ENCODE measurements at places on chromosomes 16 and 17. TPM values are rescaled to one million over a fixed set of nuclear protein-coding genes. Genes with fewer than 3 reads are reported as not detected.

- DNase-seq, result no peak
These were observed 400.2 kb downstream of the SEC14L1 start for GRCh38 chr17:77540975-77541374.

The PRAC2 gene
- not detected for polyA plus RNA-seq

The EFNB3 gene
- polyA plus RNA-seq, result 4.0 TPM

DNA sequence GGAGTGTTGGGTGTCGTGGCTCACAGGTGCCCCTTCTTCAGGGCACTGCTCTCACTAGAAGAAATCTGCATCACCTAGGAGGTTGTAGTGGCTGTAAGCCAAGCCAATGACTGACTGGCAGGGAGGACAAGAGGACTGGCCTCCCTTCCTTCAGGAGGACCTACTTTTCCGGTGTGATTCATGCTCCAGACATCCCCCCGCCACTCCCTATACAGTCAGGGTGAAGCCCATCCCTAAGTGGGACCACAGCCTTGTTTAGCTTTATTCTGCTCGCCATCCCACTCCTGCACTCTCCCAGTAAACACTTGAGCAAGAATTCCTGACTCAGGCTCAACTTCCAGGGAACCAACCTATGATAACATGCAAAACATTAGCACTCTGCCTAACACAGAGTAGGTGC, 67.0 kb downstream of the PLCG2 start:
- DNase-seq, result no peak

DNA sequence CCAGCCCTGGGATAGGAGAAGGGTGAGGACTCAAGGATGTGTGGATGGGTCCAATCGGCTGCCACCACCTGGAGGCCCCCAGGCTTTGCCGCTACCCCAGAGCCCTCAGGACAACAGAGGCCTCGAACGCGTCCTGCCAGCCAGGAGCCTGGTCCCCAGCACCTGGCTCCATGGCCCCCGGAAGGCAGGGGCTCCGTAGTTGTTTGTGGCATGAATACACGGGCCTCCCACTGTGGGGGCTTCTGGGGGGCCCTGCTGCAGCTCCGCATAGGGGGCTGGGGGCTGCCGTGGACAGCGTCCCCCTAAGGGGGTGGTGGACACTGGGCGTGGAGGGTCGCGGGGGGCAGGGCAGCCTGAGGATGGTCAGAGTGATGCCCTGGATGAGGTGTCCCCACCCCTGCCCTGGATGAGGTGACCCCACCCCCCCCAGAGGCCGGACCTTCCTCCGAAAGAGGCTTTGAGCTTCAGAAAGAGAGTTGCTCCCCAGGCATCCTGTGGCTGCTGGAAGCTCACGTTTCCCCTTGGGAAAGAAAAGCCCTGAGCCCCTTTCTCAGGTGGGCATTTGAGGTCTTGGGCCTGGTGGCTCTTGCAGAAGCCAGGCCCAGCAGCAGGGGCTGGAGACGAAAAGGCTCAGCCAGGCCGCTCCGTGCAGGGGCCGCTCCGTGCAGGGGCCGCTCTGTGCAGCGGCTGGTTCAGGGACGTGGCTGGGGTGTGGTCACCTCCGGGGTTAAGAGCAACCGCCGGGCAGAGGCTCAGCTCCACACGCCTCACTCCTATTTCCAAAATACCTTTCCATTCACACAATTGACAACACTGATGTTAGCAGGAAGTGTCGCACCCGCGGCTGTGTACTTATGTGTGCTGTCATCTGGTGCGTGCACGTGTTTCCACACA, 40.3 kb upstream of the GNG13 start:
- no peak for DNase-seq

DNA sequence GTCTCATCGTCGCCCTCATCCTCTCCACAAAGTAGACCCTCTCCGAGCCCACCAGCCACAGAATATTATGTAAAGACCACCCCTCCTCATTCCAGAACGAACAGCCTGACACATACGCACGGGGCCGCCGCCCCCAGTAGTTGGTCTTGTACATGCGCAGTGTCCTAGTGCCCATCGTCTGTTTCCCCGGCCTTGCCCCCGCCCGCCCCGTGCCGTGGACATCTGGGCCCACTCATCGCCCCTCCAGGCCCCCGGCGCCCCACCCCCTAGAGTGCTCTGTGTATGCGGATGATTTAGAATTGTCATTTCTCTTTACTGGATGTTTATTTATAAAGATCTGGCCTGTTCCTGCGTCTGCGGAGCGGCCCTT, 475 bp upstream of the AMDHD2 start:
- DNase-seq, result no peak

DNA sequence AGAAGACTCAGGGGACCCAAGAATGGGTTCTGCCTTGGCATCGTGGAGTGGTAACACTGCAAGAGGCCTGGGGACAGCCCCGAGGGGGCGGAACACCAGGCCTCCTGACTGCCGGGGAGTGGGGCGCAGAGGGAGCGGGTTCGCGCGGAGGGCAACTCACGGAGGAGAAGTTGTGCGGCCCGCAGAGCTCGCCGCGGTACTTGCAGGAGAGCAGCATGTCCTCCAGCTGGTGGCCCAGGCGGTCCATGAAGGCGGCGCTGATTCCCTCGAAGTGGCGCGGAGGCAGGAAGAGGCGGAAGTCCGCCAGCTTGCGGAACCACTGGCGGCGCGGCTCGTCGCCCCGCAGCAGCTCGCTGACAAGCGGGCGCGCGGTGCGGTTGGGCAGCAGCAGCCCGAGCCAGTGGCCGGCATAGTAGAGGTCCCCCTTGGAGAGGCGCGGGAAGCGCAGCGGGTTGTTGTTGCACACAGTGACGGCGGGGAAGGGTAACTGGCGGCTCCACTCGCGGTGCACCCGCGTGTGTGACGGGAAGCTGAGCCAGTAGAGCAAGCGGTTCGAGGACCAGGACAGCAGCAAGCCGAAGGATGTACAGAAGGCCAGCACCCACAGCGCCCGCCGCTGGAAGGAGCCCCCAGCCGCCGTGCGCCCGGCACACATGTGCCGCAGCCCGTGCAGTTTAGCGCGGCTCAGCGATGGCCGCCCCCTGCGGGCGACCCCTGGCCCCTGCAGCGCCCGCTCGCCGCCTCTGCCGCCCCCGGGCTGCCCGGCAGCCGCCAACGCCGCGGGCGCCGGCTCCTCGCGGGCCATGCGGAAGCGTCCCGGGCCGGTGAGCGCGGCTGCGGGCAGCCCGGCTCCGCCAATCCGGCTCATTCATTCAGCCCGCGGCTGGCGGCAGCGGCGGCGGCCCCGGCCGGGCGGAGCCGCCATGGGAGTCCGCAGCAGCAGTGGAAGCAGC, 1.6 kb downstream of the ASIC2 start:
- peak; percentile 23 for DNase-seq

GRCh38 chr16:19776147-19776546, 58.1 kb downstream of the IQCK start:
- no peak for DNase-seq

The PLA2G10 gene
- 0.73 TPM for polyA plus RNA-seq

GRCh38 chr16:4313563-4314531, 2.0 kb upstream of the GLIS2 start:
- no peak for DNase-seq

GRCh38 chr17:18217412-18218015, 7.9 kb upstream of the LLGL1 start:
- peak; percentile 80 for DNase-seq

DNA sequence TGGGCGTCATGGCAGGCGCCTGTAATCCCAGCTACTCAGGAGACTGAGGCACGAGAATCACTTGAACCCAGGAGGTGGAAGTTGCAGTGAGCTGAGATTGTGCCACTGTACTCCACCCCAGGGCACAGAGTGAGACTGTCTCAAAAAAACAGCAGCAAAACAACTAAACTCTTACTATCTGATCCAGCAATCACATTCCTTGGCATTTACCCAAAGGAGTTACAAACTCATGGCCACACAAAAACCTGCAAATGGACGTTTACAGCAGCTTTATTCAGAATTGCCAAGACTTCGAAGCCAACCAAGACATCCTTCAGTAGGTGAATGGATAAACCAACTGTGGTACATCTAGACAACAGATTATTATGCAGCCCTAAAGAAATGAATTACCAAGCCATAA, 4.0 kb downstream of the SIAH1 start:
- DNase-seq, result no peak

The DNASE1L2 gene
- polyA plus RNA-seq, result 0.60 TPM

DNA sequence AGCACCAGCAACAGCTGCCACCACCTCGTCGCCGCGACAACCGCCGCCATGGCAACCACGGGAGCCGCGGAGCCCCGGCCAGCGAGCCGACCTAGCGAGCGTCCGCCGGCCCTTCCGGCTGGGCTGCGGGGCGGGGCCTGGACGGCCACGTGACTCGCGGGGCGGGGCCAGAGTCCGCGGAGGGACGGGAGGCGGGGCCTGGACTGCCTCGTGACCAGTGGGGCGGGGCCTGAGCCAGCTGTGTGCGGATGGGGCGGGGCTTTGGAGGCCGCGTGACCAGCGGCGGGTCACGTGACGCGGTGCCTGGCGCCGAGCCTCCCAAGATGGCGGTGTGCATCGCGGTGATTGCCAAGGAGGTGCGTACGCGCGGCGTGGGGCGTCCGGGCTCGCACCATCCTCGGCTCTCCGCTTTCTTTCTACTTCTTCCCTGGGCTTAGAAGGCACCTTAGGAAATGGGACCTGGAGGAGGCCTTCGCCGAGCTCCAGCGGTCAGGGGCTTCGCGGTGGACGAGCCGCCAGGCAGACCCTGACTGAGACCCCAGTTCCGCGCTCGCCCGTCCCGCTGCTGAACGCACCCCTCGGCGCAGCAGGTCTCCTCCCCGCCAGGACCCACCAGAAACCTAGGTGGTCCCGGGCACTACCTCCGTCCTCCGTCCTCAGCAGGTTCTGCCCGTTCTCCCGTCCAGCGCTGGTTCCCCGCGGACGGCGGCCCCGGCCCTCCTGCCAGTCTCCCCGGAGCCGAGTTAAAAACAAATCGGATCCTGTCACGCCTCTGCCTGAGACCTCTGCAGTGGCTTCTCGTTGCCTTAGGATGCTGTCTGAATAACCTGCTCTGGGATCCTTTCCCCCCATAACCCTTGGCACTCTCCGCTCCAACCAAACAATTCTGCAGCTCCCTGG, at the start of the genes GALNS and TRAPPC2L:
Gene GALNS (minus strand): TSS at position 120 of the 900 bp plus-strand sequence. CDS start 70 bp downstream, at position 50.
Gene TRAPPC2L (plus strand): TSS at position 300 of the 900 bp plus-strand sequence. CDS start 24 bp downstream, at position 324.
- DNase-seq, result peak; percentile 97

GRCh38 chr16:81625544-81626153, 153.4 kb upstream of the PLCG2 start:
- peak; percentile 53 for DNase-seq

- no peak for DNase-seq
These were observed 22.2 kb downstream of the FAM117A start for GRCh38 chr17:49741692-49742076.

DNA sequence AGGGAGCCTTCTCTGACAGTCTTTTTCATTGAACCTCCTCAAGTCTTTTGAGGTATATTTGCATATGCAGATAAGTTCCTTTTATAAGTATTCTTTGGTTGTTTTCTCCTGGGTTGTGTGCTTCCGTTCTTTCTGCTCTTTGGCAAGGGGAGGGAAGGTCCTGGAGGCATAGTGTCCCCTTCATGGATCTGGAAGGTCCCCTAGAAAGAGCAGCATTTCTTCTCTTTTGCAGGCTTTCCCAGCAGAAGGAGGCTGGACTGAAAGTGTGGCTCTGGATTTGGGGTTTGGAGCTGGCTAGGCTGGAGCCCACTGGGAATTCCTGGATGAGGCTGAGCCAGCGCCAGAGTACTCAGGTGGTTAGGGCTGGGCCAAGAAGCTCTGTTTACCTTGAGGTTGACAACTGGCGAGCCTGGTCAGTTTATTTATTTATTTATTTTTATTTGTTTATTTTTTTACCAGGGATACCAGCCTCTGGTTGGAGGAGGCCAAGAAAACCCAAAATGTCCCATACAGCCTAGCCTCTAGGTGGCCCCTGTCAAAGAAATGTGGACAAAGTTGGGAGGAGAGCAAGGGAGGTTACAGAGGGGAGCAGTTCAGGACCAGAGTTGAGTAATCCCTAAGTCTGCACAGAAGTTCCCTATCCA, 5.4 kb upstream of the TOP2A start:
- no peak for DNase-seq

- peak; percentile 91 for DNase-seq
These were observed at the start of gene IRF8 for GRCh38 chr16:85898521-85899442. Gene IRF8, plus strand, starts transcription at chr16:85899162. Its CDS starts 3,854 bp downstream, at chr16:85903016.

- DNase-seq, result no peak
These were observed 2.3 kb upstream of the PAFAH1B1 start for GRCh38 chr17:2591040-2591640.

DNA sequence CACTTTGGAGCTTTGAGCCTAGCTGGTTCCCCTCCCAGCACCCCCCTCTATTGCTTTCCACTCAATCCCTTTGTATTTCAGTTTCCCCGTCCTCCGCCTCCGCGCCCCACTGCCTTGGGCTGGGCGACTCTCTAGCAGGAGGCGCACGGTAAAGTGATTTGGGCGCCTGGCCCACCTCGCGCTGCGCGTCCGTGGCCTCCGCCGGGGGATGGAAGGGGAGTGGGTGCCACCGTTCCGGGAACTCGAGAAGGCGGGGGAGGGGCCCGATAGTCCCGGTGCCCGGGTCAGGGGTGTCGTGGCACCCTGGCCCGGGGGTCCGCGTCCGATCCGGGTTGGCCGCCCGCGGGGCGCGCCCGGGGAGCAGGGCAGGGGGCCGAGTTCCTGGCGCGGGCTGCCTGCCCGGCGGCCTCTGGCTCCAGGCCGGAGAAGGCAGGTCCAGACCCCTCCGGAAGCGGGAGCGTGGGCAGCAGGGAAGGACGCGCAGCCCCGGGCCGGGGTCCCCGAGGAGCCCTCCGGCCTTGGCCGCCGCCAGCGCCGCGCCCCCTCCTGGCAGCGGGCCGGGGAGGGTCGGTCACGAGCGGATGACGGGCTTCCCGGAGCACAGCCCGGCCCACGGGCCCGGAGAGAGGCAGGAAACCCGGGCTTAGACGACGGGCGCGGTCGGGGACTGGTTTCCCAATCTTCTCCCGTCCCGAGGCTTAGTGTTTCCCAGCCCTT, 15.8 kb downstream of the MEOX1 start:
- peak; percentile 91 for DNase-seq

GRCh38 chr17:50352072-50352692, 6.3 kb downstream of the XYLT2 start:
- no peak for DNase-seq

DNA sequence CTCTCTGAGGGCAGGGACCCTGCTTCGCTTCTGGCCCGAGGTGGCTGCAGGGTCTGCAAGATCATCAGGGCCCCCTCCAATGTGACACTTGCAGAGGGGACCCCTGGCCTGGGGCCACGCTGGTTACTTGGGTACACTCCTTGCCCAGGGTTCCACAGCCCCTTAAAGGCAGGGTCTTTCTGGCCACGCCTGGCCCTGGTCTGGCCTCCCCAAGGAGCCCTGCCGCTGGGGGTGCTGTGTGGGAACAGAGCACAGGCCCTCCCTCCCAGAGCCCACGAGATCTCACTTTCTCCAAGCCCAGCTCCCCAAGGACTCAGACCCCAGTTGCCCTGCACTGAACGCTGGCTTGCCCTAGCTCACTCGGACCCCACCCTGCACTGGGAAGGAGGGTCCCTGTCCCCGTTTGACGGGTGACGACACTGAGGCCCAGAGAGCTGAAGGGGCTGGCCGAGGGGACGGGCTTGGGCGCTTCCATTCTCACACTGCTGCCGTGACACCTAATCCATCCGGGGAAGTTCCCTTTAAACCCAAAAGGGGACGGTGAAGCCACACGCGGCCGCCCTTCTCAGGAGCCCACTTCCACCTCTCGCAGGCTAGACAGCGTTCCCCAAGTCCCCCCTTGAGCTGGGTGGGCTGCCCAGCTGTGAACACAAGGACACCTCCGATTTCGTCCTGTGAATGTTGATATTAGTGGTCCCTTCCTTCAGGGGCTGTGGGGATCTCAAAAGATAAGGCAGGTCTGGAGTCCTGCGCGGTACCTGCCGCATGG, 26.9 kb upstream of the OSGIN1 start:
- DNase-seq, result no peak
